ENCODE measurements at places on chromosomes 2 and 18.

GRCh38 chr2:48264627-48265026 lies 265.3 kb upstream of the STON1 start:
- no peak for DNase-seq

DNA sequence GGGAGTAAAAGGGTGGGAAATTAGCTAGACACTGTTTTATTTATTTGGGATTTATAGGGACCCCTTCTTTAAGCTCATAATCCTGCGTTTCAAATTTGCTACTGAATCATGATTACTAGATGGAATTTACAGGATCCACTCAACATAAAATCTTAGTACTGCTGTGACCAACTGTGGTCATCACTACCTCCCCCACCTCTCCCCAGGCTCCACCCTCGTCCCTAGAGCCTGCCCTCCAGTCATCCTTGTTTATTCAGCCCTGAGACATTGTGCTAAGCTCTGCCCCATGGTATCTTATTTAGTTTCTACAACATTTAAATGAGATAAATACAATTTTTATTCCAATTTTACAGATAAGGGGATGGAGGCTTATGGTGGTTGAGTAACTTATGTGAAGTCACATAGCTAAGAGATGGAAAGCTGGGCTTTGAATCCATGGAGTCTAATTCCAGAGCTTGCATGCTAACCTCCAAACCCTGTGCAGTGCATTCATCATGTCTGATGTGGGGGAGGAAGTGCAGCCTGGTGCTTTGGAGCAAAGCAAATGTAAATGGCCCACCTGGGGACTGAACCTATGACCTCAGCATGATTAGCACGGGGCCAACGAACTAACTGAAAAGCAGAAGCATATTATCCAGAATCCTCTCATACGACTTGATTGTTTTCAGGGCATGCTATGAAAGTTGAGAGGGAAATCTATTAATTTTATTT lies 502.4 kb downstream of the TMEM182 start:
- no peak for DNase-seq

GRCh38 chr2:32947076-32947483 lies 327 bp downstream of the LTBP1 start:
- no peak for DNase-seq

- no peak for DNase-seq
Observed at GRCh38 chr2:145356056-145356455, 836.1 kb upstream of the ZEB2 start.

DNA sequence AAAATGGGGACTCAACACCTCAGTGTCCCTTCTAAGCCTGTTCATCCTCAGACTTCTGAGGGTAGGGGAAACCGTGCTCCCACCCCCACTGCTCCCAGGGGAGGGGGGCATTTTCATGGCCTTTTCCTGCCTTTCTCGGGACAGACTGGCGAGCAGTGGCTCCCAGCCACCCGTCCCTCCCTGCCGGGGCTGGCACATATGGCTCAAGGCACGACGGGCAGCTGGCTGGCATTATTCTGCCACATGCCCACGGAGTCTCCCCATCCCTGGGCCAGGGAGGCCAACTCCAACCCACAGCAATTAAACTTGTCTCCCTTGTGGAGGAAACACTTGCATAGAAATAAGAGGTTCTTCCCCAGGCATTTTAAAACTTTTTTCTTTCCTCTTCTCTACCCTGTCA lies 148.5 kb upstream of the CBLN2 start:
- DNase-seq, result no peak

DNA sequence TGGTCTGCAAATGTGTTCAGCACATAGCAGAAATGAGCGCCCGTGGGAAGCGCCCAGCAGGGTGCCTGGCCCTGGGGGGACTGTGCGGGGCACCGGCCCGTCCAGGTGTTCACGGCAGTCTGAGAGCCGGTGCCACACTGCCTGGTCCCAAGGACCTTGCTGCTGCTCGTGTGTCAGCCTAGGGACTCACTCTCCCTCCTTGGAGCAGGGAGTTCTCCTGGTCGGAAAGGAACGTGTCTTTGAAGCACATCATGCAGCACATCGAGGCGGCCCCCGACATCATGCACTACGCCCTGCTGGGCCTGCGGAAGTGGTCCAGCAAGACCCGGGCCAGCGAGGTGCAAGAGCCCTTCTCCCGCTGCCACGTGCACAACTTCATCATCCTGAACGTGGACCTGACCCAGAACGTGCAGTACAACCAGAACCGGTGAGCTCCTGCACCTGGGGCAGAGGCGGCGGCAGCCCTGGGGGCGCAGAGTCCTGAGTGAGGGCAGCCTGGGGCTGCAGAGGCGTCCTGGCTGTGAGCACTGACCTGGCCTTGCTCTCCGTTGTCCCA lies 36.0 kb downstream of the NTSR2 start:
- DNase-seq, result no peak

GRCh38 chr2:219946529-219946928 lies 319.1 kb downstream of the SLC4A3 start:
- DNase-seq, result no peak

All from activated T-cell treated with anti-CD3 and anti-CD28 coated beads for 4 hours (primary cell).